ENCODE measurements at places on chromosomes 11 and 22.

GRCh38 chr11:1389932-1390568 is at the start of gene BRSK2:
TSS of gene BRSK2 (plus strand) at chr11:1389934. CDS start at chr11:1390285, 351 bp downstream.
- DNase-seq, result no peak

DNA sequence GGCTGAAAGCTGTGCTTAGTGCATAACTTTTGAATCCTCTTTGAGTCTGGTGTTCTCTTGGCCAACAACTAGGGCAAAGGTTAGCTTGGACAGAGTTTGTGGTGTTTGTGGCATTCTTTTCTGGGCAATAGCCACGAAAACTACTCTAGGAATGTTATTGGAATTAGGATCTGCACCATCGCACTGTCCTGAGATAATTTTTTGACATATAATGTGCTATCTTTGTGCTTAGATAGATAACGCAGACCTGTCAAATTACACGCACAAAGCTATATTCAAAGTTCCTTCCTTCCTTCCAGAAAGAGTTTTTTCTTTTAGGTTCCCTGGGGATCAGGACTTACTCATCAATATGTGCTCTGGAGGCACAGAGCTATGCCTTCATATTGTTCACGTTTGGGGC is 166.8 kb upstream of the MTMR2 start:
- DNase-seq, result no peak

DNA sequence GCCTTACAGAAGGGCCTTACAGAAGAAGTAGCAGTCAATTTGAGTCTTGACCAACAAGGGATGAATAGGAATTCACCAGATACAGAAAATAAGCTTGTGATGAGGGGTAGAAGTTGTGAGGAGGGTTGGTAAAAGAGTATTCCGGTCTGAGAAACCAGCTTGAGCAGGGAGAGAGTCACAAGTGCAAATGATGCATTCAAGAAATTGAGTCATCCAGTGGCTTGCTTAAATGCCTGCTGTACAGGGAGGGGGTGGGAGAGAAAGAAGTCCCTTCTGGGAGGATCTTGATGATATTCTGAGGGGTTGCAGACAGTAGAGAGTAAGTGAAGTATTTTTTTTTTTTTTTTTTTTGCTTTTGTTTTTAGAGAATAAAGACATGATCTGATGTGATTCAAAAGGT is 9.2 kb downstream of the CCKBR start:
- DNase-seq, result no peak

GRCh38 chr11:78138694-78139421 is 568 bp downstream of the ALG8 start:
- DNase-seq, result no peak

DNA sequence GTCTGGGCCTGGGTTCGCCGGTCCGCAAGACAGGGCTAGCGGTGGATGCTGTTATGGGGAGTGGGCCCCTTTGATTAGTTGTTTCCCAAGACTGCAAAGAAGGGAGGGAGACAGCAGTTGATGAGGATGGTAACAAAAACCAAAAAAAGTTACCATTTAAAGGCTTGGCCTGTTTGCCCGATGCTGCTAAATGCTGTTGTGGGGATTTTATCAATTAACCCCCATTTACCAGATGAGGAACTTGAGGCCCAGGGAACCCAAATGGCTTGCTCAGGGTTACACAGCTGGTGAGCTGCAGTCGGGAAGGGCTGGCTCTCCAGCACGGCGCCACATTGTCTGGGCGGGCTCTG is 3.4 kb downstream of the TRPT1 start:
- peak; percentile 48 for DNase-seq

GRCh38 chr11:72263361-72263760 is 19.4 kb upstream of the PHOX2A start:
- DNase-seq, result no peak

- no peak for DNase-seq
Observed at GRCh38 chr22:44689173-44689572, 12.8 kb upstream of the PRR5 start.

DNA sequence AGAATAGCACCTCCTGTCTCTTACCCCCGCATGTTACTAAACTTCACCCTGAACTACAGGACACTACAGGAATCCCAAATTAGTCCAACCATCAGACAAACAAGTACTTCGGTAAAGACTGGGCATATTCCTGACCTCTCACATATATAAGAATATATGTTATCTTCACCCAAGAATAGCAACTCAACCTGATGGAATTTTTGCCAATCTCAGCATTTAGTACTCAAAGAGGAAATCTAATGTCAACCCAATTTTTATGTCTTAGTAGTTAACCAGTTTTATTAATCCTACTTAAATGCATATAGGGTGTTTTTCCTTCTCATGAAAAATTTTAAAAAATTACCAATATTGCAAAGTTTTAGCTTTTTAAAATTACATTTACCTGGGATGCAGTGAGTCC is 26.2 kb downstream of the PGR start:
- DNase-seq, result no peak

DNA sequence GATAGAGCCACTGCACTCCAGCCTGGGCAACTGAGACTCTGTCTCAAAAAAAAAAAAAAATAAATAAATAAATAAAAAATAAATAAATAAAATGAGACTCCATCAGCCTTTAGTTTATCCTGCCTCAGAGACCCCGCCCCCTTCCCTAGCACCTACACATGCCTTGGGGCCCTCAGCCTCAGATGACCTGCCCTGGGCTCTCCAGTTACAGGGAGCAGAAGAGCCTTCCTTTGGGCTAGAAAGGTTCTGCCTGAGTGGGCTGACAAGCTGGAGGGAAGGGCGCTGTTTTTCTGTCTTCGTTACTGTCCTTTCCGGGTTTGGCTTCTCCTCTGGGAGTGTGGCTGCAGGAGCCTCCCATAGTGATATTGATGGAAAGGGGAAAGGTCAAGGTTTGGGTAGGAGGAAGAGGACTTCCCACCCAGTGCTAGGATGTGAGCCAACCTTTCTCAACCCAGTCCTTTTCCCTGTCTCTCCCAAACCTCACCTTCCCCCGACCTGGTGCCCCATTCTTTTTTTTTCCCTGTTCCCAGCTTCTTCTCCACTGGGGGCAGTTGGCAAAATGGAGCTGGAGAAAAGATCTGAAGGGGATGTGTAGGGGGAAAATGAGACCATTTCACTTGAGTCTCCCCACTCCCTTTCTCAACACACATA is 1.5 kb upstream of the SF3B2 start:
- DNase-seq, result no peak

All from NCI-H187 (cell line).